ENCODE measurements at places on chromosomes 4 and X. TPM values are rescaled to one million over a fixed set of nuclear protein-coding genes. Genes with fewer than 3 reads are reported as not detected.

DNA sequence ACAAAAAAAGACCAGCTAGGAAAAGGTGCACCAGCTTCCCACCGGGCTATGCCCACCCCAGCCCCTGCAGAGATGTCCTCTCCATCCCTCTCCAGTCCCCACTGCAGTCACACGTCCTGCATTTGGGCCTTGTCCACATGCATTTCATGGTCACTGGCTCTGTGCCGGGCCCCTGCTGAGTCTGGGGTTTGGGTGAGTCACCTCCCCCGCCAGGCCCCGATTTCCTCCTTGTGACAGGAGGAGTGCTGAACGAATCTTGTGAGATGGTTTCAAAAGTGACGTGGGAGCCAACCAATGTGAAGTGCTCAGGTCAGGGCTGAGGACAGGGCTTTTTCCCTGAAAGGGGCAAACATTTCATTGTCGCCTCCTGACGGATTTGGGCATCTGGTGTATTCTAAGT lies 7.1 kb downstream of the CPZ start:
- DNase-seq: no peak
- no peaks in the 10 kb centered on the region for H3K27me3 ChIP-seq
- peaks cover 7% of the 10 kb centered on the region for H3K4me1 ChIP-seq
- no peaks in the 10 kb centered on the region for H3K36me3 ChIP-seq

DNA sequence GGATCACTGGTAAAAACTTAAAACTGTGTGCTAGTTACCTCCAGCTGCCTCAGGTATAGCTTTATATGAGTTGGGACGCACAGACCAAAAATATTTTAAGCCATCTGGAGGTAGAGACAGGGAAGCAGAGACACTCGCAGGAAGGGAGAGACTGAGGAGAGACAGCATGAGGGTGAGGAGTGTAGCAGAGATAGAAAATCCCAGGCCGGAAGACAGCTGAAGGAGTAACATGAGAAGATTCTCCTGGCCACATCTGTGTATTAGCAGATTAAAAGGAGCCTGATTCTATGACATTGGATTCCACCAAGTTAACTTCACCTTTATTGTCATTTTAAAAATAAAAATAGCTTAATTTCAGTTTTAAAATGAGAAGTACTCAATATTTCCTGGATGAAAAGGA lies 84.3 kb downstream of the PDLIM5 start:
- DNase-seq: no peak
- no peak overlapping the region for H3K4me3 ChIP-seq
- no peaks in the 10 kb centered on the region for H3K4me1 ChIP-seq
- H3K27ac ChIP-seq: peak overlapping the region; percentile 32
- H3K36me3 ChIP-seq: no peaks in the 10 kb centered on the region

- no peak for DNase-seq
- H3K27ac ChIP-seq: peak overlapping the region; percentile 13
- H3K27me3 ChIP-seq: no peaks in the 10 kb centered on the region
Measured at GRCh38 chr4:2489841-2490552, 21.1 kb downstream of the RNF4 start.

DNA sequence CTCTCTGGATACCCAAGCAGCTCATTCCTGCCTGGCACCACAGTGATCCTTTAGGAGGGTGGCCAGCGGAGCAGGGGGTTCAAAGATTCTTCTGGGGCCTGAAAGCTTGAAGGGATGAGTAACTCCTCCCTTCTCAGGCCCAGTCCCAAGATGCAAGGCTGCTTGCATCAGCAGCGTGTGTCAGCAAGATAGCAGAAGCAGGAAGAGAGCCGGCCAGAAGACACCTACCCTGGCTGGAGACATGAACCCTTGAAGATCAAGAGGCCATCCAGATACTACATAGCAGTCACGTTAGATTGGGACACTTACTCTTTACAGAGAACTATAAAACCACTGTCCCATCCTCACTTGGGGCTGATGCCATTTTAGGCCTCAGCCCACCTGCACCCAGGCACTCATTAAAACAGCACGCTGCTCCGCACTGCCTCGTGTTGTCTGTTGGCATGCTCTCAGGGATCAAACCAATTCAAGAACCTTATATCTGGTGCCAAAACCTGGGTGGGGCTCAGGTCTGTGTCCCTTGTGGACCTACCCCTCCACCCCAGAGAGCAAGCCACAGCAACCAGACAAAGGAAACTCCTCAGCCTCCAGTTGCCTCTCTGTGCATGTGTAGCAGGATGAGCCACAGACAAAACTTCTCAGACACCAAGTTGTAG lies 6.5 kb downstream of the UGT2B17 start:
- H3K36me3 ChIP-seq: no peaks in the 10 kb centered on the region
- DNase-seq: no peak
- H3K4me3 ChIP-seq: no peak overlapping the region
- no peak overlapping the region for H3K27ac ChIP-seq

- no peaks in the 10 kb centered on the region for H3K27me3 ChIP-seq
- peak overlapping the region; percentile 98 for H3K27ac ChIP-seq
- H3K4me1 ChIP-seq: peaks cover 28% of the 10 kb centered on the region
- DNase-seq: peak; percentile 23
- no peaks in the 10 kb centered on the region for H3K36me3 ChIP-seq
- peak overlapping the region; percentile 88 for H3K4me3 ChIP-seq
Measured at GRCh38 chrX:135973025-135973547, 702 bp downstream of the MMGT1 start.

GRCh38 chr4:110634350-110635162 lies 11.7 kb upstream of the PITX2 start:
- H3K27me3 ChIP-seq: peaks cover 84% of the 10 kb centered on the region
- peaks cover 20% of the 10 kb centered on the region for H3K36me3 ChIP-seq
- peaks cover 8% of the 10 kb centered on the region for H3K4me1 ChIP-seq
- H3K4me3 ChIP-seq: no peak overlapping the region
- peak overlapping the region; percentile 12 for H3K27ac ChIP-seq

DNA sequence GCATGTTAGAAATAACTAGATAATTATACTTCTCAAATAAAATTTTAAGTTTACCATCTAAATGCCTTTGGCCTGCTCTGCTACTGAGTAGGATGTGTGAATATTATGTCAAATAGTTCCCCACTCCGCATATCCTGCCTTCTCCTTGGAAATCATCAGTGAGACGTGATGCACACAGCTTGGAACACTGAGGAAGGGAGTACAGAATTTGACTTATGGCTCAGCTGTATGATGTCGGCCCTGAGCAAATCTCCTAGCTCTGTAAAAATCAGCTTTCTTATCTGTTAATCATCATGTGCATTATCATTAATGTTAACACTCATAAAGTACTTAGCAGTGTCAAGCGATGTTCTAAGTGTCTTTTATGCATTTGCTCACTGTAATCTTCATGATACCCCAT lies 241.0 kb upstream of the ANKRD50 start:
- H3K36me3 ChIP-seq: no peaks in the 10 kb centered on the region
- no peak for DNase-seq
- no peak overlapping the region for H3K4me3 ChIP-seq
- H3K4me1 ChIP-seq: no peaks in the 10 kb centered on the region
- no peak overlapping the region for H3K27ac ChIP-seq

MAGEB2 gene
- not detected for total RNA-seq

FAM47A gene
- not detected for total RNA-seq

DNA sequence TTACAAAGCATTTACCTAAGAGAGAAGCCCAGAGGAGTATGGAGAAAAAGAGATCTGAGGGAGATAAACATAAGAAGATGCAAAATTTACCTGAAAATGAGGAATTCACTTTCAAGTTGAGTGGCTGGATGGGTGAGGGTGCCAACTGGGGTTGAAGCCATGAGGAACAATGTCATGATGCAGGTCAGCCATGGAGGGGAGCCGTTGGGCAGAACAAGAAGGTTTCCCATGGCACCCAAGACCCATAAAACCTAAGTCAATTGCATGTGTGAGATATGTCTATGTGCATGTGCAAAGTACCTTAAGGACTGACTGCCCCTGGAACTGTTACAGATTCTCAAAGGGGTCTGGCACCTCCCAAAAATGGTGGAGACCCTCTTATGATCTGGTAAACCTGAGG lies 46.6 kb upstream of the PRRG1 start:
- no peaks in the 10 kb centered on the region for H3K4me1 ChIP-seq
- H3K36me3 ChIP-seq: no peaks in the 10 kb centered on the region
- H3K27me3 ChIP-seq: no peaks in the 10 kb centered on the region
- no peak for DNase-seq

DNA sequence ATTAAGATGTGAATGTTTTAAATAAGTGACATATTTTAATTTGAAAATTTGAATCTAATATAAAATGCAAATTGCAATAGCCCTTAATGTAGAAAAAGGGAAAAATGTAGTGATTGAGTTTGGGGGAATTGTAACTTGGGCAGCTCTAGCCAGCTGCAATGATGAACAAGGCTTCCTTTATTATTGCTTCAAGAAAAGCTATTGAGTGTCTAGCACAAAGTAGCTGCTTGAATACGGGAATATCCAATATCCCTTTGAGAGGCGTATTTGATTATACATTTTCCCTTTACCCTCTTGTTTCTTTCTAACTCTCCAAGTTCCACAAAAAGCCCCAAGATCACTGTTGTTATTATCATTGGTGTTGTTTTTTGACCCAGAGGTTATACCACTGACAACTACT lies 21.8 kb downstream of the IL1RAPL1 start:
- H3K4me3 ChIP-seq: no peak overlapping the region
- H3K4me1 ChIP-seq: no peaks in the 10 kb centered on the region
- H3K36me3 ChIP-seq: no peaks in the 10 kb centered on the region
- no peaks in the 10 kb centered on the region for H3K27me3 ChIP-seq

IL2RG gene
- total RNA-seq: 351 TPM

DNA sequence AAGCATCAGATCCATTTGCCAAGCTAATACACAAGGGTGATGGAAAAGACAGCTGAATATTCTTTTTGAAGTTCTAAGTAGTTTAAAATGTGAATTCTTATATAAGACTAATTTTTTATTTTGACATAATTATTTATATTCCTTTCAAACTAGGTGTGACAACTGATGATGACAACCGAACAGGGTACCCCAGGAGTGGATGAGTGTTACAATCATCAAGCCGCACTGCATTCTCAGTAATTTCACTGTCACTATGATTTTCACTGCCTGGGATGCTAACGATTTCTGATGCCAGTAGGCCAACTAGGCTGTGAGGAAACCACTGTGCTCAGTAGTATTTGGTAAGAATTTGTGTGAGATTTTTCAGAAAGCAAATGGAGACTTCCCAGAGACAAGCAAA lies 317.5 kb downstream of the ARAP2 start:
- no peak for DNase-seq
- no peak overlapping the region for H3K4me3 ChIP-seq
- peaks cover 8% of the 10 kb centered on the region for H3K27me3 ChIP-seq
- H3K4me1 ChIP-seq: no peaks in the 10 kb centered on the region
- no peaks in the 10 kb centered on the region for H3K36me3 ChIP-seq
- no peak overlapping the region for H3K27ac ChIP-seq

GRCh38 chr4:108620933-108621905 lies 843 bp downstream of the RPL34 start:
- H3K36me3 ChIP-seq: peaks cover 66% of the 10 kb centered on the region
- H3K27ac ChIP-seq: peak overlapping the region; percentile 89
- H3K4me1 ChIP-seq: peaks cover 48% of the 10 kb centered on the region
- DNase-seq: peak; percentile 28

TCEAL8 gene
- 35.4 TPM for total RNA-seq

Data from activated CD8-positive, alpha-beta T cell treated with anti-CD3 and anti-CD28 coated beads, Interleukin-2, amount 10 ng/mL, durations not matched to agents 7 days and 5 days (primary cell).